ENCODE measurements at places on chromosomes 11 and 22.

DNA sequence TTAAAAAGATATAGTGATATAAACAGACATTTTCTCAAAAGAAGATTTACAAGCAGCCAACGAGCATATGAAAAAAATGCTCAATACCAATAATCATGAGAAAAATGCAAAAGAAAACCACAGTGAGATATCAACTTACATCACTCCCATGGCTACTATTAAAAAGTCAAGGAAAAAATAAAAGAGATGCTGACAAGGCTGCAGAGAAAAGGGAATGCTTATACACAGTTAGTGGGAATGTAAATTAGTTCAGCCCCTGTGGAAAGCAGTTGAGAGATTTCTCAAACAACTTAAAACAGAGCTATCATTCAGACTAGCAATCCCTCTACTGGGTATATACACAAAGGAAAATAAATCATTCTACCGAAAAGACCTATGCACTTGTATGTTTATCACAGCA lies 97.1 kb upstream of the CARD18 start:
- no peak for DNase-seq

DNA sequence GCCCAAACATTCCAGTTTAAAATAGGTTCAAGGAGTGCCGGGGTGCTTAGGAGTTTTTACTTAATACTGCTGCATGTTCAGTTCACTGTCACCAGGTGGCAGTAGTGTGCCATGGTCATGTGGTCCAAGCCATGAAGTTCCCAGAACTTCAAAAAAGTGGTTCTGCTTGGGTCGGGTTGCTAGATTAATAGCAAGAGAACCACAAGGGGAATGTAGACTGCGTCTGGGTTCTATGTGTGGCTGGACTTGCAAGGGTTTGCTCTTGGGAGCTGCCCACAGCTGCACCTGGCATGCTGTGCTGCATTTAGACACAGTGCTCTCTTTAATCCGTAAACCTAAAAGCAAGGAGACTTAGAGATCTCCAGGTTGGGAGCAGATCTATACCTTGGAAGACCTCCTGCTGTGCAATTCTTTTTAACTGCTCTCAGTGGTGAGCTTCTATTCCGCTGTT lies 6.5 kb upstream of the SPON1 start:
- peak; percentile 61 for DNase-seq

DNA sequence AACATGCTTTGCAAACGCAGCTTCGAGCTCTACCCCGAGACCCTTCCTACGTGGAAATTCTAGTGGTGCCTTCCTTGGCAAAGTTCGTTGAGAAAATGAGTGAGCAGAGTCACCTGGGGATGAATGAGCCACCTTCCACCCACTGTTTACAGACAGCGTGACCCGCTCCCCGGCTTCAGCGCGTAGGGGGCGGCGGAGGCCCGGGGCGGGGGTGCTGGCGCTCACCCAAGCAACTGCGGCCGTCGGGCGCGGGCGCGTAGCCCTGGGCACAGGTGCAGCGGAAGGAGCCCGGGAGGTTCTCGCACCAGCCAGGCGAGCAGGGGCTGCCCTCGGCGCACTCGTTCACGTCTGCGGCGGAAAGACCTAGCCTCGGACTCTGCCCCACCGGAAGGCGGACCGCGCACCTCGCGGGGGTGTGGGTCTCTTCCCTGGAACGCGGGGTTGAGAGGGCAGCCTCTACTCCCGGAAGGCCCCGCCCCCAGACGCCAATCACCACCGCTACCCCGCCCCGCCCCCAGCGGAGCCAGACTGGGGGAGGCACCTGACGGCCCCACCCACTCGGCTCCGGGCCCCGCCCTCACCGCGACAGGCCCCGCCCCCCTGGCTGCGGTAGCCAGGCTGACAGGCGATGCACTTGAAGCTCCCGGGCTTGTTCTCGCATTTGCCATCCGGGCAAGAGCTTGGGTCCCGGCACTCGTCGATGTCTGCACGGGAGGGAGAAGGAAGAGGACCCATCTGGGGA lies 11.8 kb downstream of the LTBP3 start:
- DNase-seq, result peak; percentile 96

DNA sequence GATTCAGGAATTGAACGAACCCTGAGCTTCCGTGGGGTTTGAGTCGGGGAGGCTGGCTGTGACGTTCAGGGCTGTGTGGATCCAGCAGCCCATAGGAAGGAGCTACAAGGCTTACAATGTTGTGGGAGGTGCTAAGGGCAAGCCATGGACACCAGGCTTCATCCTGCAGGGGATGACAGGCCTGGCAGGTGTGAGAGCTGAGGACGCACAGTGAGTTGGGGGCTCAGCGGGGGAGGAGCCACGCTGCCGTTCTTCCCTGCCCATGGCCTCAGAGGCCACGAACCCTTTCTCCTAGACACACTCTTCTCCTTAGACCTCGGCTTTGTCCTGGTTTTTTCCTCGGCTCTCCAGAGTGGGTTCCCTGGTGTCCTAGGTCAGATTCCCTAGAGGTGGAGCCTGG lies 113.3 kb upstream of the SLC22A12 start:
- no peak for DNase-seq

DNA sequence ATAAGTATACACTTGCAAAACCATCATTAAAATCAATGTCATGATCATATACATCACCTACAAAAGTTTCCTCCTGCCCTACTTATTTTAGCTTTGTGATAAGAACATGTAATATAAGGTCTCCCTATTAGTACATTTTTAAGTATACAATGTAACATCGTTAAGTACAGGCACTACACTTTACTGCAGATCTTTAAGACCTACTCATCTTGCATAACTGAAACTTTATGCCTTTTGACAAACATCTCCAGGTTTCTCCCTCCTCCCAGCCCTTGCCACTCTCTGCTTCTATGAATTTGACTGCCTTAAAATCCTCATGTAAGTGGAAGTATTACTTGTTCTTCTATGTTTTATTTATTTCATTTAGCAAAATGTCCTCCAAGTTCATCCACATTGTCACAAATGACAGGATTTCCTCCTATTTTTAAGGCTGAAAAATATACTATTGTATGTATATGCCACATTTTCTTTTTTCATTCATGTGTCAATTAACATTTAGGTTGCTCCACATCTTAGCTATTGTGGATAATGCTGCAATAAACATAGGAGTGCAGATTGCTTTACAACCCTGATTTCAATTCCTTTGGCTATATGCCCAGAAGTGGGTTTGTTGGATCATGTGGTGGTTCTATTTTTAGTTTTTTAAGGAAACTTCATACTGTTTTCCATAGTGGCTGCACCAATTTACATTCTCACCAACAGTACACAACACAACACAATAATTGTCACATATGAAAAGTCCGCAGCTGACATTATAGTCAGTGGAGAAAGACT lies 471.1 kb upstream of the ANO3 start:
- no peak for DNase-seq

DNA sequence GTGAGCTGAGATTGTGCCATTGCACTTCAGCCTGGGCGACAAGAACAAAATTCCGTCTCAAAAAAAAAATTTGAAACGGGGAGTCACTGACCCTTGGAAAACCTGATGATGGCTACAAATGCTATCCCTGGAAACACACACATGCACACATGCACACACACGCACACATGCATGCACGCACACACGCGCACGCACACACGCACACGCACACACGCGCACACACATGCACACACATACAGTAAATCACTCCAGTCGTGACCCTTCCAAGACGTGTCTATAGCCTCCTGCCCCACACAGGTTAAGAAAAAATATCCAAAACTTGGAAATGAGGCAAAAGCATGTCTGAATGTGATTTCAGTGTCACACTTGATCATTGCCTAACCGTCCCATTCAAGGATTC lies 6.7 kb upstream of the CPT1A start:
- no peak for DNase-seq

DNA sequence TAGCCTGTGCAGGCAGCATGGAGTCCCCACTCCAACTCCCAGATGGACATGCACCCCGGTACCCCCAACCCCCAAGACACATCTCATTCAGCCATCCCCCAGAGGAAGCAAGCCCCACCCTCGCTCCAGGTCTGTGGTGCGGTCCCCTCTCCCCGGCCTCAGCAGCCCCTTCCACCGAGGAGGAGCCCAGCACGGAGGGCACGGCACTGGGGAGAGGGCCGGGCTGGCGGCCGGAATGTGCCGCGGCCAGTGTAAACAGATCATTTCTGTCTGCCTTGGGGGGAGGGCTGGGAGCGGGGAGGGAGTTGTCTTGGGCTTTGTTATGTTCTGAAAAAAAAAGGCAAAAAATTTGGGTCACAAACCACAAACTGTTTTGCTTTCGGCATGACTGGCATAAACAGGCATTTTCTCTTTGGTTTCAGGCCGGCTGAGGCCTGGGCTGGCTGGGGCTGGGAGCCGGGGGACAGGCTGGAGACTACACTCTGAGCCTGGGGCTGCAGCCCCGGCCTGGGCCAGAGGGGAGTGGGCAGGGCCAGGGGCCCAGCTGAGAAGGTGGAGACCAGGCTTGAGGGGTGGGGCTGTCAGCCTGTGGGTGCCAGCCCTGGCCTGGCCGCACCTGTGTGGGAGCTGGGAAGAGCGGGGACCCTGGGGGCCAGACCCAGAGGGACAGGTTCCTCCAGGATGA lies 16.8 kb downstream of the IGF2 start:
- no peak for DNase-seq

- no peak for DNase-seq
These were observed 52.6 kb upstream of the NAV2 start for GRCh38 chr11:19660076-19660475.

DNA sequence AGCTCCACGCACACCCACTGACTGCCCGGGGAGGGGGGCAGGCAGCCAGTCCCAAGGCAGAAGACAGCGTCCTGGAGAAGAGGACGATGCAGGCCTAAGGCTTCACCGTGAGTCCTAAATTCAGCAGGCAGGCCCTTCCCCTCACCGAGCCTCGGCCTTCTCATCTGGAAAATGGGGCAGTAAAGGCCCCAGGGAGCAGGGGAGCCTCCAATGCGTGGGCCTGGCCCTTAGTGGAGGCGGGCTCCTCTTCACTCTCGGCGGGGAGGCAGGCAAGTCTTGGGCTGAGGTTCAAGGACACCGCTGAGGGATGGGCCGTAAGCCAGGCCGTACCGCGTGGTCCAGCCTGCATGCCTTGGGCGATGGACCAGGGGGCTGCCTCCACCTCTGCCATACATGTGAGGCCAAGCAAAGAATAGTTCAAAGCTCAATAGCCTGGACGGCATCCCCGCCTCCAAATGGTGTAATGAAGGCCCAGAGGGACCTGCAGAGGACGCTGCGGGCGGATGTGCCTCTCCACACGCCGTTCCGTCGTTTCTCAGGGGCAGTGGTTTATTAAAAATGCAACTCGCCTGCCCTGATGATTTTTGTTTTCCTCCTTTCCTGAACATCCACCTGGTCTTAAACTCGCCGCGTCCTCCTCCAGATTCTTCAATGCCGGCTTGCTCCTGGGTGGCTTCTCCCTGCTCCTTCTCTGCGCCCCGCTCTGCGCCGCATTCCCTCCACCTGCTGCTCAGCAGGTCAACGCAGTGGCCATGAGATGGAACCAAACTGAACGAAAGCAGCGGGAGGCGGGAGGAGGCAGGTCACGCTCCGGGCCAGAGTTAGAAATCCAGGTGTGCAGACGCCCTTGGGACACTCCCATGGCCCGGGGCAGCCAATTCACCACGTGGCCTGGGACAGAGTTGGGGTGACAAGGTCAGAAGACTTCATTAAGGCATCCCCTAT lies 627.8 kb downstream of the TBC1D22A start:
- DNase-seq, result no peak

DNA sequence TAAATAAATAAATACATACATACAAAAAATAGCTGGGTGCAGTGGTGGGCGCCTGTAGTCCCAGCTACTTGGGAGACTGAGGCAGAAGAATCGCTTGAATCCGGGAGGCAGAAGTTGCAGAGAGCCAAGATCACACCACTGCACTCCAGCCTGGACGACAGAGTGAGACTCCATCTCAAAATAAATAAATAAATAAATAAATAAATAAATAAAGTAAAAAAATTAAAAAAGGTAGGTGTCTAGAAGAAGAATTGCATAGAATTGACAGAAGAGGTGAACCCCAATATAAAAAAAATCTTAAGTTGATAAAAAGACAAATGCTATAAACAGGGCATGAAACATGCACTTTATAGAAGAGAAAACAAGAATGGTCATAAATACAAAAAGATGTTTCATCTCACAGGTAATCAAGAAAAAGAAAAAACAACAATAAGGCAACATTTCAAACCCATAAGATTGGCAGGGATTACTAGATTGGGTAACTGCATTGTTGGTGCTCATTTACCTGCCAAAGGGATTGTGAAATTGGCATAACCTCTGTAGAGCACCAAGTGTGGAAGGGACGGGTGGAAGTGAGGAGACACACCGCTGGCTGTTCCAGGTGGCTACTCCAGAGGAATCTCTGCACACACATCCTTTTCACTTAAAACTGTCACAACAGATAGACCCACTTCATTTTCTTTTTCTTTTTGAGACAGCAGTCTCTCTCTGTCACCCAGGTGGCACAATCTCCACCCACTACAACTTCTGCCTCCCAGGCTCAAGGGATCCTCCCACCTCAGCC lies 44.7 kb downstream of the NF2 start:
- DNase-seq, result no peak

DNA sequence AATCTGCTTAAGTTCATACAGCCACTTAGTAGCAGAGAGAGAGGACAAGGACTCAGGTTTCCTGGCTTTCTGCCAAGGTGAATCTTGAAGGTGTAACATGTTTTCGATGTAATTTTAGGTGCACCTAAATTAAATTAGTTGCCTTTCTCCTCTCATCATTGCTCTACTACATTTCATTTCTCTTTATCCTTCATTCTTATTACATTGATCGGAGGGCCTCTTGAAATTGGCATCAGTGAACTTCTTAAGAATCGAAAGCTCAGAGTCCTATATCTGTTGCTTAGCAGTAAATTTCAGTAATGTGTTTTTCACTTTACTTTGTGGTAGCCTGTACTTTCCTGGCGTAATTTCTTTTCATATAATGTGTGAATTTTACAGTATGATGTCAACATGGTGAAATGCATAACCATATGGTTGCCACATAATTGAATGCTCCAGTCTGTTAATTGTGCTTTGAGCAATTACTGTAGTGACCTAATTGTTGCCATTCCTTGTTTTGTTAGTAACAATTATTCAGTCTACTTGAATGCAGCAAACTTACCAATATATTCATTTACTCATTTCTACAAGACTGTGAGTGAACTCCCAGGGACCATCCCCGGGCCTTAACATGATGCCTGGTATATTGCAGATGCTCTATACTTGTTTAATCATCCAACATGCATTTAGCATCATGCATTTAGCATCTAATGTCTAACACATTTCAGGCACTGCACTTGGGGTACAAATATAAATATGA lies 138.1 kb downstream of the MAML2 start:
- peak; percentile 42 for DNase-seq

DNA sequence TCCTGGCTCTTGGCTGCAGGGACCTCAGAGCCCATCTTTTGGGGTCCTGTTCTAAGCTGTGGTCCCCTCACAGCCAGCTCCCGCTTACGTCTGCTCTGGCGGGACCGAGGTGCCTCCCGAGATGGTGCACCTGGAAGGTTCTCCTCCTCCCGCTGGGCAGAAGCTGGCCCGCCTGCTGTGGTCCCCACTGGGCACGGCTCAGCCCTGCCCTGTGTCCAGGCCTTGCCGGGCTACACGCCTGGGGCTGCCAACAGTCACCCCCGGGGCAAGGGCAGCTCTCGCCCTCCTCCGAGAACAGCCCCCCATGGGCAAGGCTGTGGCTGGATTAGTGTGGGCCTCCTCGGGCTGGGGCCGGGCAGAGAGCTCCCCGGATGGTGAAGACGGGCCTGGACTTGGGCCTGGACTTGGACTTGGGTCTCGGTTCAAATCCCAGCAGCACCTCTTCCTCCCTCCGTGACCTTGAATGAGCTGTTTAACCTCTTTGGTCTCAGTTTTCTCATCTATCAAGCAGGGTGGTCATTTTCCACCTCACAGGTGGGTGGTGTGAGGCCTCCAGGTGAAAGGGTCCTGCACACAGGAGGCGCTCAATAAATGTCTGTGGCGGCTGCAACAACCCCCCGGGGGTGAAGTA lies 998 bp downstream of the BAIAP2L2 start:
- DNase-seq, result peak; percentile 27
